ENCODE measurements at places on chromosomes 3 and 15.

DNA sequence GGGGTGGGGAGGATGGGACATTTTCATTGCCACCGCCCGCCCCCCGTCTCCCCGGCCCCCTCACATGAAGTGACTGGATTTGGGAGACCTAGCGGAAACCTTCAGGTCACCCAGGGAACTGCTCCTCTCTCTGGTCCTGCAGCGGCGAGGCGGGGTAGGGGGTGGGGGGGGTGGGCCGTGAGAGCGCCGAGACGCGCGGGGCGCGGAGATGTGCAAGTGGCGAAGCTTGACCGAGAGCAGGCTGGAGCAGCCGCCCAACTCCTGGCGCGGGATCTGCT is 712 bp upstream of the MME start:
- peak; percentile 62 for DNase-seq

- DNase-seq, result no peak
Measured at GRCh38 chr15:89408372-89409183, 74.0 kb upstream of the POLG start.

- DNase-seq, result no peak
Measured at GRCh38 chr15:99481951-99482230, 83.9 kb upstream of the MEF2A start.

DNA sequence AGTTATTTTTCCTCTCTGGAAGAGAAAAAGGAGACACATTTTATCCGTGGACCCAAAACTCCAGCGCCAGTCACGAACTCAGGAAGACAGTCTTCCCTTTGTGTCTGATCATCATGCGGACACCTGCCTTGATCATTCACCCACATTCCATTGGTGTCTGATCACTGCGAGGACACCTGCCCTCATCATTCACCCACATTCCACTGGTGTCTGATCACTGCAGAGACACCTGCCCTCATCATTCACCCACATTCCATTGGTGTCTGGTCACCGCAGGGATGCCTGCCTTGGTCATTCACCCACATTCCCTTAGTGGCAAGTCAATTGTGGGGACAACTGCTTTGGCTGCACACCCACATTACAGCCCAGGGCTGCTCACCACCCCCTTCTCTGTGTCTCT is 148.9 kb downstream of the ROBO1 start:
- DNase-seq, result no peak

GRCh38 chr15:89167267-89168176 is 53.9 kb downstream of the RLBP1 start:
- DNase-seq, result no peak

DNA sequence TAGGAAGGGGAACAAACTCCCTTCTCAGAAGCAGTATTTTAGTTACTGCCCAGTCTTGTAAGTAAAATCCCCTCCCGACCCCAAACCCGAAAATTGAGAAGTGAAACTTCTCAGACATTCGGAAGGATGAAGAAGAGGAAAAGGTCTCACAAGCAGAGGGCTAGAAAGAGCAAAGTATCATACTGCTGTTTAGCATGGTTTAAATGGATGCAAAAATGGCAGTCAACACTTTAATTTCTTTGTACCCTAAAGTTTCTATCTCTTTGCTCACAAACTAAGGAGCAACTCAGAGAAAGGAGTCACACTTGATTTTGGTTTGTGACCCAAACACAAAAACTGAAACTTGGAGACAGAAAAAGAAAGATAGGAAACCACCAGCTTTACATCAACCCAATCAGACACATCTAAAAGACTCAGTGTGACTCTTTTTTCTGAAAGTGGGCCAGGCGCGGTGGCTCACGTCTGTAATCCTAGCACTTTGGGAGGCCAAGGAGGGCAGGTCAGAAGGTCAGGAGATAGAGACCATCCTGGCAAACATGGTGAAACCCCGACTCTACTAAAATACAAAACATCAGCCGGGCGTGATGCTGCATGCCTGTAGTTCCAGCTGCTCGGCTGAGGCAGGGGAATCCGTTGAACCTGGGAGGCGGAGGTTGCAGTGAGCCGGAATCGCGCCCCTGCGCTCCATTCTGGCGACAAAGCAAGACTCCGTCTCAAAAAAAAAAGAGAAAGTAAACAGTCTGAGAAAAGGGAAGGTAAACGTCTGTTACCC is 63.2 kb upstream of the ATP11B start:
- no peak for DNase-seq

GRCh38 chr15:40436116-40436891 is 4.4 kb upstream of the BAHD1 start:
- DNase-seq, result no peak

DNA sequence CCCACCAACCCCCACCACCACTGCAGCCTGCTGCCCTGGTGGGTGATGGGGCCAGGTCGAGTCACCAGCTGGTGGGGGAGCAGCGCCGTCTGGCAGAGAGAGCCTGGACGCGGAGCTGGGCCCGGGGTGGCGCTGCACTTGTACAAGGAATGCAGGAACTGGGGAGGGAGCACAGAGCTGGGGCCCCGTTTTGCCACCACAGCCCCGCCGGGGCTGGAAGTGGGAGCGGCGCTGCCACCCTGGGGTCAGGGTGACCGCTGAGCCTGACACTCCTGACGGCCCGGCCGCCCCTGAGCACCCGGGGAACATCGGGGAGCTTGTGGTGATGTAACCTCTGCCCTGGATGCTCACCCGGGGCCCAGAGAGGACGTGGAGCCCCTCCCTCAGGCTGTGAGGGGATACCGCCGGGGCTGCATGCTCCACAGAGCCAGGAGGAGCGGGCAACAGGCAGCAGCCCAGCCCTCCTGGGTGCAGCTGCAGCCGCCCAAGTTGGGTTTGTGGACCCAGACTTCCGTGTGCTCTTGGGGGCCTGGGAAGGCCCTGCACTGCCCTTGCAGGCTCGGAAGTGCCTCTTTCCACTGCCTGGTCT is 32.6 kb upstream of the IREB2 start:
- no peak for DNase-seq

DNA sequence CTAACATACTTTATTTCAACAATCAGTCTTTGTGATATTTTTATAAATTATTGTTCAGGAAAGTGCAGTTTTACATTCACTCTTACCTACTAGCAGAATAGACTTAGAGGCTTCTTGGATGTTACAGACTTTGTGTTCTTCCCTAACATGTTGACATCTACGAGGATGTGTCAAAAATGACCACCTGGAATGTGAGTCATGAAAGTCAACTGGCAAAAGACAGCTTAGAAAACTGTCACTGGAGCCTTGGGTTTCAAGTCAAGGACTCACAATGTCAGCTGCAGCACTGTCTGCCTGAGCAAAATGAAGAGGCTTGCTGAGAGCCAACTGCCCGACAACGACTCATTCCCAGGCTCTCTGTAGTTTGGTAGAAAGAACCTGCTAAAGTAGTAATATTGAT is 91.5 kb downstream of the CERS3 start:
- DNase-seq, result no peak

GRCh38 chr3:176431991-176432390 is 765.3 kb downstream of the TBL1XR1 start:
- no peak for DNase-seq

DNA sequence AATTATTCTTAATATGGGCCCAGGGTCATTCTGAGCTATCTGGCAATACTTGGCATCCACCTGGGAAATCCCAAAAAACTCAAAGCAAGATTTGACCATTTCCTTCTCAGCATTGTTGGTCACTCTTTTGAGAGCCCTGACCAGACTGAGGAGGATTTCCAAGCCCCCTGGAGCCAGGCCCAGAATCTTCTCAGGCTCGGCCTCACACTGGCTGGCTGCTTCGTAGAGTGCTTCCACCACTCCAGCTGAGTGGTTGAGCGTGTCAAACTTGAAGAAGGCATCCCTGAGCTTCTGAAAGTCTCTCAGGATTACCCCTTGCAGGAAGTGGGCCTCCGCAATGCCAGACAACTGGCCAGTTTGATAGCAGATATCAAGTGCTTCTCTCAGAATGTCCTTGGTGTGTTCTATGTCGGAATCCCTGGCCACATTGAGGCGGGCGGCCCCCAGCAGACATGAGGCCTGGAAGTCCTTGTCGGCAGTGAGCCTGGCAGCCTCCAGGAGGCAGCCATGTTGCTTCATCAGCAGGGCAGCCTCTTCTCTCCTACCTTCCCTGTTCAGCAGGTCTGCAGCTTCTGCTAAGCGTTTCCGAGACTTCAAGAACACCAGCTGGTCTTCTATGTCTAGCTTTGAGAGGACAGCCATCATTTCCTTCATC is 68.9 kb upstream of the DCLK3 start:
- DNase-seq, result no peak

DNA sequence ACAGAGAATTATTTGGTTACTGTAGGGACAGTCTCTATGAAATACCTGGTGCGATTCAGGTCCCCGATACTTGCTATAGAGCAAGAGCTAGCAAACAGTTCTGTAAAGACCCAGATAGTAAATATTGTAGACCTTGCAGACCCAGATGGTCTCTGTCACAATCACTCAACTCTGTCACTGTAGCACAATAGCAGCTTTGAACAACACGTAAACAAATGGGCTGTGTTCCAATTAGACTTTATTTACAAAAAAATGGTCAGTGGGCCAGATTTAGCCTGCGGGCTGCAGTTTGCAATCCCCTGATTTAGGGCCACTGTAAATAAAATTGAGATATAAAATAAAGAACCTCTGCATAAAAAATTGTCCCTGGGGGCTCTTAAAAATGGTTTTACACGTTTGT is 127.7 kb downstream of the SV2B start:
- no peak for DNase-seq

DNA sequence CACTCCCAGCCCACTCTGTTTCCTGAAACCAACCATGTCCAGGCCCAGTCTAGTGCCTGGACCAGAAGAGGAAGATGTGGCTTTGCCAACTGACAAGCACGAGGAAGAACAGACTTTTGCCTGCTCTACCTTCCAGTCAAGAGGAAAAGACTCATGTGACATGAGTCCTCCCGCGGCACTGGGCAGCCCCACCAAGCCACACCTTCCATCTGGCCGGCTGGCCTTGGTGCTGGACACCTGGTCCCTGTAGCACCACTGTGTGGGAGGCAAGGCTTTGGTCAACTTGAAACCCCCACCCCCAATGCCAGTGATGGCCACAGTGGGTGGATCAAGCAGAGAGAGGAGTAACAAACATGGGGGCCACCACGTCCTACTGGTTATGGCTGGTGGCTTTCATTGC is 12.5 kb downstream of the CHDH start:
- DNase-seq, result no peak

GRCh38 chr3:54709785-54710184 is 218.1 kb downstream of the LRTM1 start:
- no peak for DNase-seq

DNA sequence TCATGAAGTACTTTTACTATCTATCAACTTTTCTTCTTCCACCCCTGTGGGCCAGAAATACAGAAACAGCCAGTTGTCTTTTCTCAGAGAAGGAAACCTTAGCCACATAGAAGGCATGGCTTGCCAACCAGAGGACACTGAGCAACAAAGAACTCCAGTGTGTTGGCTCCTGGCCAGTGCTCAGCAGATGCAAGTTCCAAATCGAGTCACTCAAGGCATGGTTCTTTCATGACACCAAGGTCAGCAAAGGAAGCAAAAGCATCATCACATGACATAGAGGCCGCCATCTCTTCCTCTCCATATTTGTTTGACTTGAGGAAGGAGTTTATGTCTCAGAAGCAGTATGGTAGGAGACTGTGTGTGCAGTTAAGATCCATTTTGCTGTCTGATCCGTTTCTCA is 92.2 kb downstream of the MYLK start:
- DNase-seq, result no peak

DNA sequence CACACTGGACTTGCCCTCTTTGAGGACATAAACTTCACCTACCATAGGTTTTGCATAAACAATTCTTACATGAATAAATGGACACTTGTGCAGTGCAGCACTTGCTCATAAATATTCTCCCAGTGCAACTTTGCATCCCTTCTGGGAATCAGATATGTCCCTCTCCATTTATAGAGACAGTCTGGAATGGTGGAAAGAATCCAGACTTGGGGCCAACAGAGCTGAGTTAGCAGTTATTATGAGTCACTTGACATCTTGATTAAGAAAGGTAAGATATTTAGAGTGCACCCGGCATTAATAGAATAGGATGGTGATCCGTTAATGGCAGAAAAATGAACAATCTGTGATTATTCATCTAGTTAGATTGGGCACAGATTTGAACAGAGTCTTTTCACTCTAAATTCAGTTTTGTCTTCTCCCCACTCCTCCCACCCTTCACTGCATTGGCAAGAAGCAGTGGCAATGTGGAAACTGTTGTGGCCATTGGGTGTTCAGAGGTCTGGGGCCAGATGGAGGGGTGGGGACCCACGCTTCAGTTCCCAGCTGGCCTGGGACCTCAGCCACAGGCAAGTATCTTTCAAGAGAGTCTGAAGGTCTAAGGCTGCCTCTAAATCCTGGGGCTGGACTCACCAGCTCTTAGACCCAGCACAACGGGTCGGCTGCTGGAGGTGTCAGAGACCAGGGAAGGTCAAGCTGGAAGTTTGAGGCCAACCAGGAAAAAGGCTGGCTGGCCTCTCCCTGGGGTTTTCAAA is 58.9 kb upstream of the KY start:
- no peak for DNase-seq

DNA sequence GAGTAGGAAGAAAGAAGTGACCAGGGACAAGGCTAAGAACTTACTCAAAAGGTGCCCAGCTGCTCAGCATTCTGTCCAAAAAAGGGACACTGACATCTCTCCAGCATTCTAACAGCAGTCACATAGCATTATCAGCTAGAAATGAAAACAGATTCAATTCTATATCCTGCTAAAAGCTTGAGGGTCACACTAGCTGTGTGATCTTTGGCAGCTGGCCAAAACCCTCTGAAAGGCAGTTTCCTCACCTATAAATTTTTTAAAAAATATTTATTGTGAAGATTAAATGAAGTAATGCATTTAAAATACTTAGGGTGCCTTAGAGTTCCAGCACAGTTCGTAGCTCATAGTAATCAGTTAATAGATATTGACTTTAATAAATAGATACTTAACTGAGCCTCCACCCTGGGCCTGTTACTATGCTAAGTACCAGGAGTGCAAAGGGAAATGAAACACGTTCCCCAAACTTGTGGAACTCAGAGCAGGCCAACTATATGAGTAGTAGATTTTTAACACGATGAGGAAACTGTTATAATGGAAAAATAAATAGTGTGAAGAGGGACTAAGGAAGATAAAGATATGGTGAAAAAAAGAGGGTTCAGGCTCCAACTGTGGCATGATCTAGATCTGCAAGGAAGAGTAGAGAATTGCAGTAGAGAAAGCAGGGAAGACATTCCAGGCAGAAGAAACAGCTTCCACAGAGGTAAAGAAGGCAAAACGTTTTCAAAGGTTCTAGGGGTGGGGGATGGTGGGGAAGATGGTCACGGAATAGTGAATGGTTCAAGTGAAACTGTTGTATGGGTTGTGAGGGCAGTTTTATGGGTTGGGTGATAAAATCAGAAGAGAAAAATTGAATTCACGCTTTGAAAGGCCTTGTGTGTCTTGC is 11.4 kb downstream of the CD86 start:
- DNase-seq, result no peak

DNA sequence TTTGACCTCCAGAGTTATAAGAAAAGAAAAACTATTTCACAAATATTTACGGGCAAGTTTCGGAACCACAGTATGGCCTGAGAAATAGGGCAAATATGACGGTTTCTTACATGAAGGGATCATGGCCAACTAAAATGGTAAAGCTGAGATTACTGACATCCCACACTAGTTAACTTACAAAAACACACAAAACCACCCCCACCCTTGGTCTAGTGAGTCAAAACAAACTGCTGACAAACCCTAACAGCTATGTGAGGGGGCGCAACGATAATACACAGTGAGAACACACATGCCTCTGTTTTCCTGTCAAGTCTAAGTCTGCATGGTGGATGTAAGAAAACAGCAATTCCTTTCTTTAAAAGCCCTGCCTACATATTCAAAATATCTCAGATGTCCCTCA is 32.3 kb downstream of the CBLB start:
- no peak for DNase-seq

All from fibroblast of skin of left quadriceps (primary cell).